ENCODE measurements at places on chromosomes 1 and 21.

DNA sequence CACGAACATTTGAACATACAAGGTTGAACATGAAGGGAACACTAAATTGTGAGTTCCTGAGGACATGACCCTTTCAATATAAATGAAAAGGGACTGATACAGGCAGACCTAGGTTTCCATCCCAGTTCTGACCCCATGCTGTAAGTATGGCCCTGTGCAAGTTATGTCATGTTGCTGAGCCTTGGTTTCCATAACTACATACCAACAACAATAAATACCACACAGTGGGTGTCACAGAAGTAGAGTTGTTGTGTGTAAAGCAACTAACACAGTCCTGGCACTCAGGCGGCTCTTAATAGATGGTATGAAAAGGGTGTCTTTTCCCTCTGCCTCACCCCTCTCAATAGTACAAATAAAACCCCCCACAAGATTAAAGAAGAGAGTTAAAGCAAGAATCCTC, 140.8 kb downstream of the LMX1A start:
- no peak for DNase-seq

DNA sequence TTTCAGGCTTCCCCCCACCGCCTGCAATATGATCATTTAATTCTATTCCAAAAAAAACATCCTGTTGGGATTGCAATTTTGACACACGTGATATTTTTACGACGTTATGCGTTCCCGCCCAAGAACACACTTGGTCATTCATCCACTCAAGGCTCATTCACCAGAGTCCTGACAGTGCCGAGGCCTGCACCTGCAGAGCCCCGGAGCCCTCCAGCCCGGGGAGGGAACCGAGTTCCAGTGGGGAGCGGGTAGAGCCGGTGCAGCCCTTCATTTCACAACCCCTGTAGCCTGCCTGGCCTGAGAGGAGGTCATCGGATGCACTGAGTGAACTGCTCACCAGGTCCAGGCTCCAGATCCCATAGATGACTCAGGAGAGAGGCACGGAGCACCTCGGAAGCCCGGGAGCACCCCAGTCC, 156.0 kb upstream of the BACE2 start:
- DNase-seq, result no peak

GRCh38 chr1:222697203-222697602, 15.1 kb downstream of the AIDA start:
- DNase-seq, result no peak

DNA sequence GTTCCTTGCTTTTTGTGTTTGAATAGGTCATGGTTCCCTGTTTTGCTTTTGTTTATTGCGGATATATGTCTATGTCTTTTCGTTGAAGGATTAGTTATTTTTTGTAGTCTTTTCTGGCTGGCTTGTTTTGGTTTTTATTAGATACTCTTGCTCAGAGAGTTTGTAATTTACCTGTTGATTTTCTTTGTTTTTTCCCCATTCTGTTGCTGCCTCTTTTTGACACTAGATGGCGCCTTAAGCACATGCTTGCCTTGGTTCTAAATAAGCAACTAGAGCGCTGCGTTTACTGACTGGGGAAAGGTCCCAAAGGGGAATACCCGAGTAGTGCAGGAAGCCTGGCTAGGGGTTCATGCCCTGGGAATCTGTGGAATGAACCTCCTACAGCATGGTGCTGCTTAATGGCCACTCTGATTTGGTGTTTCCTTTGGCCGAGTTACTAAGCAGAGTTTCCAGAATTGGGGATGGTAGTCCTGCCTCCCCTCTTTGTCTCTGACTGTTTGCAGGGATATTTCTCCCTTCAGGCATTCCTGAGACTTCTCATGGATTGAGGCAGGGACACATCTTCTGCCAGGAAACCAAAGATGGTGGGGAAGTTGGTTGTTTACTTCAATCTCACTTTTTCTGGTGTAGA, 143.2 kb downstream of the PTPRU start:
- DNase-seq, result no peak

Data from stimulated activated CD4-positive, alpha-beta T cell treated with anti-CD3 and anti-CD28 coated beads, Interleukin-4, amount 100 ng/mL, for 4 hours (primary cell).